T47D (cell line): ENCODE measurements at places on chromosomes 2 and 18.

GRCh38 chr2:45761635-45762034 lies 110.2 kb downstream of the PRKCE start:
- no peak for DNase-seq

DNA sequence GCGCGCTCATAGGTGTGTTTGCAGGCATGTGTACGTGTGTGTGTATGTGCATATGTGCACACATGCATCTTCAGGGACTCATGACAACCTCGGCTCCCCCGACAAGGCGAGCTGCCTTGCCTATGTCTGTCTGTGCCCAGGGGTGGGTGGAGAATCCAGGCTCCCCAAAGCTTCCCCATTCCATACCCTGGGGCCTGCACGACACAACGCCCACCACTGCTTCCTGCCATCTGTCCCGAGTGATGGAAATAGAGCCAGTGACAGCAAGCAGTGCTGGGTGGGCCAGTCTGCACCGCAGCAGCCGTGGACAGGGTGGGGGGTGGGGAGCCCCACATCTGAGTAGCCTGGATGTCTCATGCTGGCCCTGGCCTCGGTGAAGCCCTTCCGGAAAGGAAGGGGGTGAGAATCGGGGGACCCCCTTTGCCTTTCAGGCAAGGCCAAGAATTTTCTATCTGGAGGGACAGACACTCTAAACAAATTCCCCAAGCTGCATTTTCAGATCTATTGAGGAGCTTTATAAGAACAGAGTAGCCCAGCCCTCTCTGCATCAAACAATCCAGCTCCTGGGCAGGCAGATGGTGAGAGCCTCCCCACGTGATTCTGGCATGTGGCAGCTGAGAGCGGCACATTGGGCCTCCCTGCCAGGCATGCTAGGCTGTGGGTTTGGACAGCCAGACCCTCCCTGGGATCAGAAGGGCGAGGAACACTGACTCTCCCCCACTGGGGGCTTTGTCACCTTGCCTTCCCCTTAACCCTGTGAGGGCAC lies 4.9 kb downstream of the KCNIP3 start:
- DNase-seq = no peak

DNA sequence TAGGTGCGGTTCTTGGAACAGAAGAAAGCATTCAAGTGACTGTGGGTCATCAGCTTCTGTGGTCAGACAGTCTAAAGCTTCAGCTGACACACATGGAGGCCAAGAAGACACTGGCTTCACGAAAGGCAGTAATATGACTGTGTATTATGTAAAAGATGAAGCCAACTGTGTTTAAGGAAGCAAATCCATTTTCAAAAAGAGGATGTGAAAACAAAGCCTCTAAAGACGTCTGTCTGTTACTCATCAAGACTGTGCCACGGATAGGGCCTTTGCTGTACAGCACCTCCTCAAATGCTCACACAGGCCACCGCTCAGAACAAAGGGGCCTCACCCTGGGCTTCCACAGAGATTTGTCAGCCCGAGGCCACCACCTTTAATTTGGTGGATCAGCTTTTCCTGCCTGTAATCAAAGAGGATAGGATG lies 21.1 kb upstream of the TMEM163 start:
- no peak for DNase-seq

DNA sequence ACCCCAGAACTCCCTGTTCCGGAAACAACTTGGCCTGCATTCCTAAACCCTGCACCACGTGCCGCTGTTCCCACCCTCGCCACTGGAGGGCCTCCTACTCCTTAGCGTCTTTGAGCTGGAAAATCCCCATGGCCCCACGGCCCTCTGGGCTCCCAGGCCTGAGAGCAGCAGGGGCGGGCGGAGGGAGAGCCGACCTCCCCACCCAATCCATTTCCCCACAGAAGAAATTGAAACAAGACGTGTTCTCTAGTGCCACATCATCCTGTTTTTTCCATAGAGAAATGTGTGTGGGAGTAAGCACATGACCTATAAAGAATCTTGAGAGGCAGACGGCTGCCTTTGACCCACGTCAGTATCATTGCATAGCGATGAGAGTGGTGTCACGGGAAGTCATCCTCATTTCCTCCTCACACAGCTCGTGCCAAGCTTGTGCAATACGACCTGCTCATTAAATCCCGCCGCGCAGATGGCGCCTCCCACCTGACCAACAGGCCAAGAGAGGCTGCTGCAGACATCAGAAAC lies 79.2 kb downstream of the LAMA1 start:
- no peak for DNase-seq

DNA sequence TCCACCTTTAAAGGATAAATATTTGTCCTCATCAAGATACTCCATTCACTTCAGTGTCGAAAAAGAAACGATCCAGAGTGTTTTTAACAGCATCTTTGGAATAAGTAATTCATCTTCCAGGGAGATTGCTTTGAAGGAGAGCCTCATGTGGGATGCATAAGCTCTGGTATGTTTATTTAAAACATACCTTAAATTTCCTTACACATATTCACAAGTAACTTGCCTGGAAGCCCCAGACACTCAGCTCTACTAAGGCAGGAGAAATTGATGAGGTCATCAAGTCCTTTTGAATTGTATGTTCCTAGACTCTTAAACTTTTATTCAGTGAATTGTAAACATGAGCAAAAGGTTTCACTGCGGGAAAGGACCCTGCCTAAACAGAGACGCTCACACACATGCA lies 103.0 kb downstream of the CDK15 start:
- no peak for DNase-seq

- DNase-seq = no peak
Observed at GRCh38 chr2:24594283-24594682, 103.2 kb downstream of the NCOA1 start.

DNA sequence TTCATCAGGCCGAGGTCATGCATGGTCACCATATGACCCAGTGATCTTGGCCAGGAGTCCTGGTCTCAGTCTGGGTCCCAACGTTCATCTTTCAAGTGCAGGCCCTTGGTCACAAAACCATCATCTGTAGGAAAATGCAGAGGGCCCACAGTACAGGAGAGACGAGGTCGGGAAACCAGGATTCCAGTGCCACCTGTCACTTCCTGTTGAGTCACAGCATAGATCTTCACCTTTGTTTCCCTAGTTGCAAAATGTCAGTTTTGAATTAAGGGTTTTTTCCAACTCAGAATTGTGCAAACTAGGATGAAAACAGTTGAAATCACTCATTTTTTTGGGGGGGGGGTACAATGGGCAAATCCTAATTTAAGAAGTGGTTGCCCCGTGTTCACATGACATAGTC lies 162.2 kb downstream of the INSIG2 start:
- no peak for DNase-seq

DNA sequence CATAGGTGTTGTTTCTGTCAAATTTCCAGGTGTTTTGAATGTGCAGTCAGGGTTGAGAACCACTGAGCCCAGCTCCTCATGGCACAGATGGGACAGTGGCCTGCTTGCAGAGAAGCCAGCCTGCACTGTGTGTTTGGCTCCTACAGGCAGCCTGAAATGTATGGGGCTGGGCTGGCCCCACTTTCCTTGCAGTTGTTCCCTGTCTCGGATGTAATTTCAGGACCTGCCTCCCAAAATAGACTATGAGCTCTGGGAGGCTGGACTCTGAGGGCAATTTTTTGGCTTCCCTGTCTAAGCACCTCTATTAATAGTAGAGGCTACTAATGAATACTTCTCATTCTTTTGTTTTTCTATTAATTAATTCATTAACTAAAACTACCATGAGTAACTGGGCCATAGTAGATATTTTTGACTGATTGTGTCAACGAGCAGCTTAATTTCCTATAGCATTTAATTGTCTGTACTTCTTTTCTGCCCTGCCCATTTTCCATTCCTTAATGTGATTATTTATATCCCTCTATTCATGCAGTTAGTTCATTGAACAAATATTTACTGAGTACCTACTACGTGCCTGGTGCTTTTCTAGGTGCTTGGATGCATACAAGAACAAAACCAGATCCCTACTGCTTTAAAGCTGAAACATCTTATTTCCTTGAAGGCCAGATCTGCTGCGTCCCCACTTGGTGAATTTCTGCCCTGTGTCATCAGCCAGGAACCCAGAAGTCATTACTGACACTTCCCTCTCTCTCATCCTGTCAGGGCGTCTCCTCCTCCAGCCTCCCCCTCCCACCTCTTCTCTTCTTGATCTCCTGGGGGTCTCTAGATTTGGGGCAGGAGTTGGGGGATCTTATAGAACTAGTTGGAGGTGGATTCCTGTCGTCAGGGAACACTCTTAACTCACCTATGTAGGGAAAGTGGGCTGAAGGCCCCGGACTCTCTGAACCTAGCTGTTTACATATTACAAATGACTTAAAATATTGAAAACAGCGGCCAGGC lies 16.3 kb downstream of the DYSF start:
- DNase-seq = no peak

DNA sequence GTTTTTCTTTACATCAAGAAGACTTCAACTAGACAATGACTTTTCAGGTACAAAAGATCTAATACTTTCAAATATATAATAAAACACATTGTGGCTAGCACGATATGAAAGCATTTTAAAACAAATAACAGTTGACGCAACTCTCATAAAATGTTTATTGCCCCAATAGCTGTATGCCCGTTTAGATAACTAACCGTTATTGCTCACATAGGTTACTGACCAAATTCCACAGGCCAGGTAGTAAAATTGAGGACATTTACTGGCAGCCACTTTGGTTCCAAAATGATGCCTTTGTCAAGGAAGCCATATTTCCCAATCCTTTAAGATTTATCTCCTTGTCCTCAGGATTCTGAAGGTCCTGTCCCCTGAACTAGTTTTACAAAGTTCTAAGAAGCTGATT lies 2.9 kb upstream of the REG1B start:
- no peak for DNase-seq

- DNase-seq = no peak
Observed at GRCh38 chr18:9890196-9890595, 4.4 kb downstream of the TXNDC2 start.

- DNase-seq = no peak
Observed at GRCh38 chr2:113891265-113891959, 1.5 kb downstream of the ACTR3 start.

GRCh38 chr18:10950876-10951630 lies 198.3 kb downstream of the PIEZO2 start:
- DNase-seq = no peak

GRCh38 chr2:43787895-43788294 lies 14.1 kb downstream of the DYNC2LI1 start:
- DNase-seq = no peak

DNA sequence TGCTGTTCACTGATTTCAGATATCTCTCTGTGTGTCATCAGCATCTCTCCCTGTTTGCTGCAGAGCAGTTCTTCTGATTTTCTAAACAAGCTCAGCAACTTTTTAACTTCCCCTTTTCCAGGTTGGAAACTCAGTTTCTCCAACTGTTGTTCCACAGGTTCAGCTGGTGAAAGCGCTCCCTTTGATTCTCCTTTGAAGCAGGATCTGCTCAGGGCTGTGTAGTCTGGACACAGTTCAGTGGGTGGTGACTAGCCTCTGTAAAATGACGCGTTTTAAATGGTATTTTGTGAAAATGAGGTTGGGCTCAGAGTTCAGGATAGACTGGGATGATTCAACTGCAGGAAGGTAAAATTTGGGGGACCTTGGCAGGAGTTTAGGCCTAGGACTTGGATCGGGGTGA lies 106.3 kb downstream of the TRIM43 start:
- DNase-seq = peak; percentile 8

- DNase-seq = no peak
Observed at GRCh38 chr18:13382366-13382953, 163.9 kb downstream of the LDLRAD4 start.

DNA sequence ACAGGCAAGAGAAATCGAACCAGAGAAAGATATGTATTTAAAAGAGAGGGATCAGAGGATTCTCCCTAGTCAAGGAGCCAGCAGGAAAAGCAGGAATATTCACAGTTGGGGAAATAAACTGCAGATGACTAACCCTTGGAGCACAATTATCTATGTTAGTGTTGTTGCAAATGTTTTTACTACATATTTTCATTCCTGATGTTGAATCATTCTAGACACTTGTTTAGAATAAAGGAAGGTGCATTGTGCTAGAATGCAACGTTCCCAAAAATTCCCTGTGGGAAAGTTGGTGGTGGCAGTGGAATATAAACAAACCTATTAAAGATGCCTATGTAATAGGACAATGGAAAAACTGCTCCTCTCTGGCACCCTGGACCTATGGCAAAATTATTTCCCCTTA lies 63.3 kb downstream of the DTNA start:
- no peak for DNase-seq

GRCh38 chr2:236659758-236660150 lies 90.1 kb downstream of the ACKR3 start:
- no peak for DNase-seq

DNA sequence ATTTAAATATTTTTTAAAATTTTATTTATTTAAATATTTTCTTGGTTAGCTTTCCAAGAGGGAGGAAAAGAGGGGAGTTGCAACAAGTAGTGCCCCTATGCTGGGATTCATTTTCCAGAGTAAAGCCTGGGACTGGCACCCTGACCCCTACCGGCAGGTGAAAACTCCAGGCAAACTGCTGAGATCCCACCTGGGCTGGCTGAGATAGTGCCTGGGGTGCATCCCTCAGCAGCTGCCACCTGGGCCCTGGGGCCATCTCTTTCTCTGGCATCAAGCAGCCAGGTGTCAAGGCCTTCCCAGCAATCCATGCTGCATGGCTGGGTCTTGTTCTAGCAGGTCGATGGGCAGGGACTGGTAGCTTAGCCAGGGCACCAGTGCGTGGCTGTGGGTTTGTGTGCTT lies 6.6 kb downstream of the SIX2 start:
- no peak for DNase-seq

GRCh38 chr18:10042492-10042891 lies 128.7 kb downstream of the VAPA start:
- DNase-seq = no peak

GRCh38 chr2:120942658-120943057 lies 207.0 kb downstream of the GLI2 start:
- DNase-seq = no peak

DNA sequence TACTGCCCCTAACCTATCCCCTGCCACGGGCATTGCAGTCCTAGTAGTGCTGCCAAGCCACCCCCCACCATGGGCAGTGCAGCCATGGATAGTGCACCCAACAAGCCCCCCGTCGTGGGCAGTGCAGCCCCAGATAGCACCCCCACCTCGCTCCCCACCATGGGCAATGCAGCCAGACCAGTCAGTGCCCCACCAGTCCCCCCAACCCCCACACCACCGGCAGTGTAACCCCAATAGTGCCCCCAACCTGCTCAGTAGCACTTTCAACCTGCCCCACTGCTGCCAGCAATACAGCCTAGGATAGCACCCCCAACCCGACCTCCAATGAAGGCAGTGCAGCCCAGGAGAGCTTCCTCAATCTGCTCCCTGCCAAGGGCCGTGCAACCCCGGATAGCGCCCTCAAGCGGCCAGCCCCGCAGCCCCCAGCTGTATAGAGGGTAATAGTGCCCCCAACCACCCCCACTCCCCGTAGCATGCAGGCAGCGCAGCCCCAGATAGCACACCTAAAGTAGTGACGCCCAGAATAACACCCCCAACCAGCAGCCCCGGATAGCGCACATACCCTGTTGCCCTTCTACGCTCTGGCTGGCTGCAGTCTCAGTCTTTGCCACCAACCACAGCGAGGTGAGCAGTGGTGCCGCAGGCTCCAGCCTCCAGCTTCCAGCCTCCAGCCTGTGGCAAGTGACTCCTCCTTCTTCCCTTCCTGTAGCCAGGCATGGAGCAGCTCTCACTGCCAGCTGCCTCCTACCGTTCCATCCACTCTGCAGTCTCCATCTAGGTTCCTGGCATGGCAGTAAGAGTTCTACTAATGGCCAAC lies 45.4 kb upstream of the ANKRD62 start:
- no peak for DNase-seq

GRCh38 chr18:50188652-50189051 lies 6.3 kb downstream of the MYO5B start:
- DNase-seq = no peak
